ENCODE measurements at places on chromosomes 5 and 9. TPM values are rescaled to one million over a fixed set of nuclear protein-coding genes. Genes with fewer than 3 reads are reported as not detected.

The PCDHA1 gene
- not detected for total RNA-seq

- no peaks in the 10 kb centered on the region for H3K36me3 ChIP-seq
- H3K27me3 ChIP-seq = peaks cover 14% of the 10 kb centered on the region
- H3K4me1 ChIP-seq = no peaks in the 10 kb centered on the region
- H3K27ac ChIP-seq = no peak overlapping the region
These were observed 37.7 kb downstream of the SPARC start for GRCh38 chr5:151648988-151649387.

The NTRK2 gene
- total RNA-seq = 2.3 TPM

The SPAG8 gene
- total RNA-seq = 2.0 TPM

- no peaks in the 10 kb centered on the region for H3K36me3 ChIP-seq
- peaks cover 2% of the 10 kb centered on the region for H3K27me3 ChIP-seq
- H3K27ac ChIP-seq = no peak overlapping the region
These were observed 226.1 kb upstream of the PIK3R1 start for GRCh38 chr5:67989456-67989855.

DNA sequence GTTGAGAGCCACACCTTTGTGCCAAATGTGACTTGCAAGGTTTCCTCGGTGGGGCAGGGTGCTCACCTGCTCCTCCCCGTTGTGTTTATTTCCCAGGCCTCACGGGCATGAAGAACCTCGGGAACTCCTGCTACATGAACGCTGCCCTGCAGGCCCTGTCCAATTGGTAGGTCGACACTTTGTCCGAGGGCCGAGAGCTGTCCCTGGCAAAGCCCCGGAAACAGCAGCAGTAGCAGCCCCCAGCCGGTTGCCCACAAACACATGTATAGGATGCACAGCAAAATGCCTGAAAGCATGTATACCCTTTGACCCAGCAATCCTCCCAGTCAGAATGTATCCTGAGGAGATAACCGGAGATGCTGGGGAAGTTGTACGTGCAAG, 26.2 kb downstream of the USP20 start:
- H3K36me3 ChIP-seq = peaks cover 58% of the 10 kb centered on the region
- peak overlapping the region; percentile 61 for H3K27ac ChIP-seq
- no peaks in the 10 kb centered on the region for H3K27me3 ChIP-seq
- peak overlapping the region; percentile 2 for H3K4me3 ChIP-seq
- DNase-seq = no peak

The PCDHB2 gene
- total RNA-seq = 0.20 TPM

The CD72 gene
- 11.8 TPM for total RNA-seq

The EGFLAM gene
- total RNA-seq = not detected

The CTNNA1 gene
- total RNA-seq = 90.5 TPM

DNA sequence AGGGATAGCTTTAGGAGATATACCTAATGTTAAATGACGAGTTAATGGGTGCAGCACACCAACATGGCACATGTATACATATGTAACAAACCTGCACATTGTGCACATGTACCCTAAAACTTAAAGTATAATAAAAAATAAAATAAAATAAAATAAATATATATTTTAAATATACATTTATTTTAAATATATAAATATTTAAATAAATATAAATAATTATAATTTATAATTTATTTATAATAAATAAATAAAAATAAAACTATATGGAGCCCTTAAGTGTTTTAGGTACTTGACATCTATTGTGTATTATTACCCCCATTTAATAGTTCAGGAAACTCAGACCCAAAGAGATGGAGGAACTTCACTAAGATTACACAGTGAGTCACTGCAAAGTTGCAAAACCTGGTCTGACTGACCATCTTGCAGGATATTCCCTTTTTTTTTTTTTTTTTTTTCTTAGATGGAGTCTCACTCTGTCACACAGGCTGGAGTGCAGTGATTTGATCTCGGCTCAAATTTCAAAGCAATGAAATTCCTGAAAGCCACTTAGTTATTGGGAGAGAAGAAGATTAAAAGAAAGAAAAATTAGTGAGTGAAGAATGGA, 5.8 kb upstream of the C5orf52 start:
- no peak overlapping the region for H3K4me3 ChIP-seq
- H3K27me3 ChIP-seq = peaks cover 14% of the 10 kb centered on the region
- H3K27ac ChIP-seq = no peak overlapping the region
- H3K36me3 ChIP-seq = peaks cover 5% of the 10 kb centered on the region
- H3K4me1 ChIP-seq = peaks cover 8% of the 10 kb centered on the region

- peaks cover 29% of the 10 kb centered on the region for H3K4me1 ChIP-seq
- no peak overlapping the region for H3K27ac ChIP-seq
- no peaks in the 10 kb centered on the region for H3K27me3 ChIP-seq
- no peak overlapping the region for H3K4me3 ChIP-seq
These were observed 42.0 kb upstream of the CDC42SE2 start for GRCh38 chr5:131221888-131222287.

DNA sequence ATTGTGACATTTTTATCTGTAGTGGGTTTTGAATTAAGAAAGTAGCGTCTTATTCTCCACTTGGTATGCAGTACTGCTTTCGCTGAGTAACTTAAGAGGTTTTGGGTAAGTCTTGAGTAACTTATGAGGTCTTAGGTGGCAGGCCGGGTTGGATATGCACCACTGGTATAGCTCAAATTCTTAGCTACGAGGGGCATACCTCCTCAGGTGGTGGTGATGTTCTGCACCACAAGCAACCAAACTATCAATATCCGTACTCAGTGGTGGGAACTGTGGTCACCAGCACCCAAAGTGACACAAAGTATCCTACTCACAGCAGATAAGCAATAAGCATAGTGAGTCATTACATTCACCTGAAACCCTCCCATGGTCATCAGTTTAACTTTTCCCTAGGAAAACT, 13.7 kb downstream of the SMC2 start:
- no peak for DNase-seq
- H3K4me1 ChIP-seq = no peaks in the 10 kb centered on the region
- H3K27ac ChIP-seq = no peak overlapping the region
- H3K36me3 ChIP-seq = peaks cover 55% of the 10 kb centered on the region
- H3K27me3 ChIP-seq = no peaks in the 10 kb centered on the region

GRCh38 chr9:36053971-36054370, 17.3 kb downstream of the RECK start:
- DNase-seq = no peak
- H3K27ac ChIP-seq = no peak overlapping the region
- H3K36me3 ChIP-seq = no peaks in the 10 kb centered on the region
- H3K4me1 ChIP-seq = no peaks in the 10 kb centered on the region
- H3K4me3 ChIP-seq = no peak overlapping the region

The SAXO1 gene
- total RNA-seq = not detected
